ENCODE measurements at places on chromosomes 1 and 21.

DNA sequence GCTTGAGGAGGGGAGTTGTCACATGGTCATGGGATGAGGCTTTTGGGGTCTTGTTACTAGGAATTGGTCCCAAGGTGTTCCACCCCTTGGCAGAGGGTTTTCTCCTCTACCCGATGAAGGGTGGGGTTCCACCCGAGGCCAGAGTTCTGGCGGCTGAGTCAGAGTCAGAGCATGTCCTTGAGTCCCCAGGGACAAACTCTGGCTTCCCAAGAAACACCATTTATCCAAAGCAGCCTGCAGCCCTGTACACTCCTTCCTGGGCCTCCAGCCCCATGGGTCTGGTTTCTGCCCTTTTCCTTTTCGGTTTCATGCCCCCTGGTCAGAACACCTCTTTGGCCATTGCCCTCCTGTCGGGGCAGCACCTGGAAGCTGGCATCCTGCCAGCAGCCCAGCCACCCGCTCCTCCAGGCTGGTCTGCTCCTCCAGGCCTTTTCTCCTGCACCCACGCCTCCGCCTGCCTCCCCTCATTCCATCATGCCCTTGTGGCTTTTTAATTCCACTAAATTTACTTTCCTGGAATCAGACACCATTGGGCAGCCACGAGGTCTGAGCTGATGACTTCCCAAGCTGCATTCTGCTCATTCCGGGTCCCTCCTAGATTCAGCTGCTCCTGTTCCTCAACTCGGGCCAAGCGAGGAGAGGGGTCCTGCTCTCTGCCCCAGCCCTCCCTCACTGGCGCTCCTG, 301.7 kb upstream of the VAMP3 start:
- DNase-seq: no peak

DNA sequence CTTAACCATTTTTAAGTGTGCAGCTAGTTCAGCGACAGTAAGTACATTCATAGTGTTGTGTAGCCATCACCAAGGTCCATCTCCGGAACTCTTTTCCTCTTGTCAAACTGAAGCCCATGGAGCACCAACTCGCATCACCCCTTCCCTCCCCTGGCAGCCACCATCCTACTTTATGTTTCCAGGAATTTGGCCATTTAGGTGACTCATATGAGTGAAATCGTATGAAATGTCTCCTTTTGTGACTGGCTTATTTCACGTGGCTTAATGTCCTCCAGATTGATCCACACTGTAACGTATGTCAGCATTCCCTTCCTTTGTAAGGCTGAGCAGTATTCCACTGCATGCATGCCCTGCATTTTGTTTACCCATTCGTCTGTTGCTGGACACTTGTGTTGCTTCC, 2.5 kb downstream of the COL6A2 start:
- DNase-seq: no peak

DNA sequence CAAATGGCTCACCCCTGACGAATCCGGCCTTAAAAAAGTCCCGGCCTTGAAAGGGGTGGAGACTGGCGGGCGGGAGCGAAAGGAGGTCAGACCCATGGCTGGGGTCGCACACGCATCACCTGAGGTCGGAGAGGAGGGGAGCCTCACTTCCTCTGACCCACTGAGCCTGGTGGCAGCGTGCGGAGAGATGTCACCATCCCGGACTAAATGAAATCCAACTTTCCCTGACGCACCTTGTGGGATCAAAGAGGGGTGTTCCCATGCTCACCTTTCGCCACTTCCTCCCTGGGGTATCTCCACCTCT, 709 bp upstream of the SLC41A1 start:
- DNase-seq: no peak

DNA sequence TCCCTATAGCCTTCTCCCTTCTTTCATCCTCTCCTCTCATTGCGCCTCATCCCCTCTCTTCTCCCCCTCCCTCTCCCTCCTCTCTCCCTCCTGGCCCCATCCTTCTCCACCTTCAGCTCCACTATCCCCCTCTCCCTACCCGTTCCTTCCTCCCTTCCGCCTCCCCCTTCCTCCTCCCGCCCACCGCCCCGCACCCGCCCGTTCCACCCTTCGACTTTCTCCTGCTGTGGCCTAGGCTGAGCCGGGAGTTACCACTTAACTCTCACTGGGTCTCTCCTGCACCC, 1.6 kb downstream of the NPR1 start:
- no peak for DNase-seq

DNA sequence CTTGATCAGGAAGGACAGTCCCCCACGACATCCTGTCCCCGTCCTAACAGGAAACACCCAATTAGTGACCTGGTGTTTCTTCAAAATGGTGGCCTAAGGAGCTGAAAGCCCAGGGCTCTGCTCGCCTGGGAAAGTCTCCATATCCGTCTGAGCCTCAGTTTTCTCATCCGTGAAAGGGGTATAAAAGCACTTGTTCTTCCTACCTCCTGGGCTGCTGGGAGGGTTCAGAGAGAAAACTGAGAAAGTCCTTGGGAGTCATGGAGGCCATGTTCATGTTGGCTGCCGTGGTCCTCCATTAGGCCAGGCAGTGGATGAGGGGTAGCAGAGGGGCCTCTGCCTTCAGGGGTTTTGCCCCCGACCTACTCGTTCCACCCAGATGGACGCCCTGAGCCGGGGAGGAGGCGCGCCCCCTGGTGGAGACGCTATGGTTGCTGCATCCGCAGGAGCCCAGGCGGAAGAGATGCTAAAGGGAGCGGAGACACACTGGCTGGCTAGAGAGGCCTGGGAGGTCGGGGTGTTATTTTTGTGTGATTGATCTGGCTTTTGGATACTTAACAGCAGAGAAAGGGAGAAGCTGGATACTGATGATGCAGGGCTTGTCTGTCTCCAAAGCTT, 113.5 kb downstream of the PRDM2 start:
- no peak for DNase-seq

DNA sequence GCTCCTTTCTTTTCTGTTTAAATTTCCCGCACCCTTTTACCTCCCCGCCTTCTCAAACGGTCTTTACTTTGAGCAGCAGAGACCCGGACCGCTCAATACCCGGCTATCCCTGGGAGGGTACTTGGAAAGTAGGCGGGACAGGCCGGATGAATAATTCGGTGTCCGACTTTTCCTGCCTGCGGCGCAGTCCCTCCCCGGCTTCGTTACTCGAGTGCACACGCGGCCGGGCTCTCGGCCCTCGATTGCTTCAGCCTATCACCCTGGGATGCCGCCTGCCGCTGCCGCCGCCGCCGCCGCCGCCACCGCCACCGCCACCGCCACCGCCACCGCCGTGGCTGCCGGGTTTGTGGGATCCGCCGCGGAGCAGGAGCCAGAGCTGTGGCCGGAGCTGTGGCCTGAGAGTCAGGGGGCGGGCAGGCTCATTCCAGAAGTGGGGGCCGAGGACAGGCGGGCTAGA, 382 bp upstream of the RASAL2 start:
- DNase-seq: peak; percentile 85

- no peak for DNase-seq
These were observed 29.9 kb upstream of the EPHA8 start for GRCh38 chr1:22533244-22533895.

GRCh38 chr1:54865238-54866073, 21.5 kb downstream of the DHCR24 start:
- DNase-seq: no peak

DNA sequence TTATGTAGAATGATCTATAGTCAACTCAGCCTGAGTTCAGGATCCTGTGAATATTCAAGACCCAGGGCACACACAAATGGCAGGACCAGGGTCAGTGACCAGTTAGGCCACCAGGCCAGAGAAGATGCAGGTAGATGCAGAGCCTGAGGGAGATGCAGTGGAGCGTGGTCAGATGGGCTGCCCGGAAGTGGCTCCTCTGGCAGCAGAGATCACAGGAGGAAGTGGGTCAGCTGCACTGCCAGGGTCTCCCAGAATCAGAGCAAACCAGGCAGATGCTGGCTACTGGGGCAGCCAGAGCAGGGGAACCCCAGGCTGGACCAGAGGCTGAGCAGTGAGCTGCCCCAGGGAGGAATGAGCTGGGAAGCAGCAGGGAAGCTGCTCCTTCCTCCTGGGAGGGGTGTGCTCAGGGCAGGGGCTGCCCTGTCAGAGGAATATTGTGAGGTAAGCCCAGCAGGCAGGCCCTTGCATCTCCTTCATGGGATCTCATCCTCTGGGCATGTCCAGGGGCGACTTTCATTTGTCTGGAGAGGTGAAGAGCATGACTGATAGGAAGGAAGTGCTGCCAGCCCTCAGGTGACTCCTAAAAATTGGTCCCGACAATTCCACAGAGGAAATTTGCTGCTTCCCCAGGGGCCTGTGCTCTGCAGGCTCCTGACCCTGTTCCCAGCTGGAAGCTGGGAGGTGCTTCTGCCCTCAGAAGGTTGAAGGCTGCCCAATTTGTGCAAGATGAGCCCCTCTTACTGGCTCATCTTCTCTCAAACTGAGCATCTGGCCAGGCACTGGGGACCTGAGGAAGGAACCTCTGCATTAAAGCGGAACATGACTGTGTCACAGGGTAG, 49.3 kb downstream of the STUM start:
- no peak for DNase-seq

- DNase-seq: no peak
These were observed 600.6 kb upstream of the B3GALT2 start for GRCh38 chr1:193787061-193787460.

DNA sequence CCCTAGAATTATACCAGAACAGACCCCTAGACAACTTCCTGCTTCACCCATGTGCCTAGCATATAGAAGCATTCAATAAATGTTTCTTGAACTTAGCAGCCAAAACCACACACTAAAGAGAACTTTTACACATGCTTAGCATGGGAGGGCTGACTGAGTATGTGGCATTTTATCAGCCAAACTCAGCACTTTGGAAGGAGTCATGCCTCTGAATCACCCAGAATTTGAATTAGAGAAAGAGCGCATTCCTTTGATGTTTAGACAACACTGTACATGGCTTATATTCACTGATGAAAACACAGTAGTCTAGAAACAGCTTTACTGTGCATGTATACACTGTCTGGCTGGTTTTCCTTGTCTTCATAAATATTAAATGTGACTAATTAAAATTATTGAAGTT, 26.1 kb downstream of the SPAG17 start:
- DNase-seq: no peak

Measured in glomerular endothelial cell (primary cell).